Stromal cell of bone marrow (primary cell): ENCODE measurements at places on chromosomes 11 and 22.

DNA sequence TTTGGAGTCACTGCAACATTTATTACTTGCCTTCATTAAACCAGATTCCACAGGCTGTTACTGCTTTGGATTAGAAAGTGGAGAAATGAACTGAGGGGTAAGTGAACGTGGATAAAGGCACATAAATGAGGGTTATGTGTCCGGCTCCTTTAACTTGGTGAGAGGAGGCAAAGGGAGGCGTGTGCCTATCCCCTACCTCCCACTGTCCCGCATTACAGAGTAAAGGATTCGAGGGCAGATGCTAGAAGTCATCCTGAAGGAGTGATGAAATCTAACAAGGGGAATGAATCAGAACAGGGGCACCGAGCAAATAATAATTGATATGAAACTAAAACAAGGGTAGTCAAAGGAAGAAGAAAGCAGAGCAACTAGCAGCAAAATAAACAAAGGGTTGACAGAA is 147.2 kb downstream of the GRIA4 start:
- DNase-seq: no peak

DNA sequence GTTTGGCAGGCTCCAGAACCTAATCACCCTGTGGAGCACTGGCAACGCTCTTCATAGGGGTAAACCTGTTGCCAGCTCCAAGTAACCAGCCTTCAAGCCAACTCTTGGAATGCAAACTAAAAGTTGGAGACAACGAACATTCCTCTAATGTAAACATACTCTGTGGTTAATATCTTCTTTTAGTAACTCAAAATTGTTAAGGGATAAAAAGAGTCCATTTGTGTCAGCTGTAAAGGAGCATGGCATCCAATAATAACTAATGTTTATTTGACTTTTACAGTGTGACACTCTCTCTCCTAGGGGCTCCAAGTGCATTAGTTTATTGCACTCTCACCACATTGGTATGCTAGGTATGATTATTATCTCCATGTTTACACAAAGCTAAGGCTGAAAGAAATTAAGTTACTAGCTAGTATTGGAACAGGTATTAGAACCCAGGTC is 31.0 kb upstream of the AMOTL1 start:
- DNase-seq: no peak

DNA sequence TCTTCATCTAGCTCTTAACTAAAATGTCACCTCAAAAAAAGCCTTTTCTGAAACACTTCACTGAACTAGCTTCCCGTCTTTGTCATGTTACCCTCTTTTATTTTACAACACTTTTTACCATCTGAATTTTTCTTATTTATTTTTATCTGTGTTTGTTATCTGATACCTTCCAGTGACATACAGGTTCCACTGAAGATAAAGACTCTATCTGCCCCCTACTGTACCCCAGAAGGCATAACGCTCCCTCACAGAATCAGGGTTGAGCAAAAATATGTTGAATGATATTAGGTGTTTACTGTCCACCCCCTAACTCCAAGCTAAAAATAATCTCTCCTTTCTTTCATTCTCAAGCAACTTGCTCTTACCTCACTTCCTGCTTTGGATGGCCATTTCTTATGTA is 654.2 kb downstream of the NELL1 start:
- DNase-seq: no peak

GRCh38 chr11:115884800-115885534 is 380.8 kb upstream of the CADM1 start:
- no peak for DNase-seq

GRCh38 chr11:107859459-107860239 is 1.1 kb upstream of the SLC35F2 start:
- no peak for DNase-seq

DNA sequence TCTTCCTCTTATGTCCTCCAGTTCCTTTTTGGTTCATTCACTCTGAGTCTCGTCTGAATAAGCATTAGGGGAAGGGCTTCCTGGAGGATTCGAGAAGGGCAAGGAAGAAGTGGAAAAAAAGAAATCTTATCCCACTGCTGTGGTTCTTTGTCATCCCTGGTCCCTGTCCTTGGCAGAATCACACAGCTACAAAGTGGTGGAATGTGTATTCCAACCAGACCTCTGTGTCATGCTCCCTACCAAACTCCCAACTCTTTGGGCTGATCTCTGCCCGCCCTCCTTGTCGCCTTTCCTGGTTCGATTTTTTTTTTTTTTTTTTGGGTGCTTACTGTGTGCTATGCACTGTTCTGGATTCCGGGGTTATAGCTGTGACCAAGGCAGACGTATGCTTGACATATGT is 61.0 kb downstream of the TEAD1 start:
- DNase-seq: no peak

DNA sequence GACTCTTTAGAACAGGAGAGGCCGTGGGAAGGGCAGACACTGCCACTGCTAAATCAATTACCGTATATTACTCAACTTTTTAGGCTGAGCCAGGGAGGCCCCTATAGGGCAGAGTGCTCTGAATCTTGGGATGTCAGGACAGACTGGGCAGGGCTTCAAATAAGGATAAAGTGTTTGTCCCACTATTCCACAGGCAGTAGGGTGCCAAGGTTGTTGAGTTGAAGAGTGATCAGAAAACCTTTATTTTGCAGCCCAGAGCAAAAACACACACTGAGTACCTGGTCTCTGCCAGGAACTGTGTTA is 1.6 kb upstream of the B4GAT1 start:
- DNase-seq: no peak

DNA sequence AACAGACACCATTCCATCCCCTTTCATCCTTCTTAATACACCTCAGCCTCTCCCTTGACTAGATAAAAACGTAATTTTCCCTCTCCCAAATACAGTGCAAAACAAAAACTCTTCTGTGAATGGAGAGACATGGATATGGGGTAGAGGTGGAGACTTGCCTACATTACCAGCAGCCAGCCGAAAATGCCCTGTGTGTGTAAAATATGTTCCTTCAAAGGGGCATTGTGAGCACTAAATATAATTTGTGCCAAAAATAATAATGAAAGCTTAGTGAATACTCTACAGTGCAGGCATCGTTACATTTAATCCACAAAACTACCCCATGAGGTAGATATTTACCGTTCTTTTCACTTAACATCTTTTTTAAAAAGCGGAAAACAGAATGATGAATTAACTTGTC is 1.0 kb upstream of the TRIM44 start:
- DNase-seq: no peak

GRCh38 chr11:20315800-20316199 is 47.7 kb upstream of the HTATIP2 start:
- no peak for DNase-seq

GRCh38 chr11:121723246-121723741 is 270.5 kb upstream of the SORL1-AS1 start:
- peak; percentile 5 for DNase-seq

GRCh38 chr11:65981972-65982823 is 19.8 kb downstream of the EIF1AD start:
- DNase-seq: no peak

DNA sequence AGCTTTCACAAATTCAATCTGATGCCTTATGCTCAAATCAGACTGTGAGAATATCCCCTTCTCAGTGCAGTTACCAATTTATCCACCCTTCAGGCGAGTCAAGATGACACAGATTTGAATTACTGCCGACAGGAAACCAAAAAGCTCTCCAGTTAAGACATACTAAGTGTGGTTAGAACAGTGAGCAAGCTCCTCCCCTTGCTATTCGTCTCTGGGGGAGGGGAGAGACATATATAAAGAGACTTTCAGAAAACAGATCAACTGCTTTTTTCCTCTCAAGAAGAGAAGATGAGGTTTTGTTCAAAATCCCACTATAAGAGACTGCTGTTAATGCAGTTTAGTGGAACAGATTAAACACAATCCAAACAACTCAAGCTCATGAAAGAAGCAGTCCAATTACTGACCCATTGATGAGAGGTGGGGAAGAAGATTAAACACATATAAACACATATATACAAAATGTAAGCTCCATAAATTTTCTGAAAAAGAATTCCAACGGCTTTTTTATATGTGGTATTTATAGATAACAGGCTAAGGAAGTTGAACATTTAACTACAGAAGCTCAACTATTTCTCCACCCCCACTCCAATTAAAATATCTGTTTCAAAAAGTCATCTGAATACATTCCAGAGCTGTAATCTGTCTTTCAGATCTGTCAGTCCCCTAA is 102.7 kb downstream of the MRTFA start:
- DNase-seq: peak; percentile 50

- DNase-seq: no peak
Measured at GRCh38 chr22:23183061-23183698, 2.9 kb downstream of the BCR start.

DNA sequence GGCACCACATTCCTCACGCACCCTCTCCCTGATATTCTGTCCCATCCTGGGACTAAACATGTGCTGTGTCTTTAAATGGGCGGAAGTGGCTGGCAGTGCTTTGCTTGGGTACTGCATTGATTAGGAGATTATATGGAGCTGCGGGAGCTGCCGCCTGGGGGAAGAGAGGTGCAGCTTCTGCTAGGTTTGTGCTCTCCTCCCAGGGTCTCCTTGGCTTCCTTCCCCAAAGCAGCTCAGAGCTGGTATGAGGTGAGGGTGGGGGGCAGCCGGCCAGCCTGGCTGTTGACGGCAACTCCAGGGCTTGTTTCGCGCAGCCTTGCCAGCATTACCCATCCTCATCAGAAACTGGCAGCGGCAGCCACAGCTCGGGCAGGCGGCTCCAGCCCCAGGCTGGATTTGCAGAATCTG is 95.4 kb downstream of the GRAMD1B start:
- DNase-seq: no peak
